ENCODE measurements at places on chromosomes 2 and 18.
A peak's percentile ranks its signal among the peaks of the same experiment; 100 is the strongest.

DNA sequence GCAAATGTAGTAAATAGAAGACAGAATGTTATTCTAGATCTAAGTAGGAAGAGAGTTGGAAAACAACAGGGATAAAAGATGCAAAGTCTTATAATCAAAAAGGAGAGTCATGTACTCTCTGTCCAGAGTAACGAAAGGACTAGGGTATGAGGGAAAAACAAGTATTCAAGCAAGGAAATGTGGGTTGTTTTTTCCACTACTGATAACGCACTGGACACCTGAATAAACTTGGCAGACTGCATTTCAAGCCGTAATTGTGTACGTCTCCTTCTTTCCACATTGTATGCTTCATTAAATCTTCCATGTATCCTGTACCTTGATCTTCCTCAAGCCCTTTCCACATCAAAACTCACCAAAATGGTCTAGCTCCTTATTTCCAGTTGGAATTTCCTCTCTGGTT lies 420.6 kb downstream of the ZEB2 start:
- DNase-seq = no peak

GRCh38 chr2:142599504-142599903 lies 278.0 kb upstream of the KYNU start:
- no peak for DNase-seq

DNA sequence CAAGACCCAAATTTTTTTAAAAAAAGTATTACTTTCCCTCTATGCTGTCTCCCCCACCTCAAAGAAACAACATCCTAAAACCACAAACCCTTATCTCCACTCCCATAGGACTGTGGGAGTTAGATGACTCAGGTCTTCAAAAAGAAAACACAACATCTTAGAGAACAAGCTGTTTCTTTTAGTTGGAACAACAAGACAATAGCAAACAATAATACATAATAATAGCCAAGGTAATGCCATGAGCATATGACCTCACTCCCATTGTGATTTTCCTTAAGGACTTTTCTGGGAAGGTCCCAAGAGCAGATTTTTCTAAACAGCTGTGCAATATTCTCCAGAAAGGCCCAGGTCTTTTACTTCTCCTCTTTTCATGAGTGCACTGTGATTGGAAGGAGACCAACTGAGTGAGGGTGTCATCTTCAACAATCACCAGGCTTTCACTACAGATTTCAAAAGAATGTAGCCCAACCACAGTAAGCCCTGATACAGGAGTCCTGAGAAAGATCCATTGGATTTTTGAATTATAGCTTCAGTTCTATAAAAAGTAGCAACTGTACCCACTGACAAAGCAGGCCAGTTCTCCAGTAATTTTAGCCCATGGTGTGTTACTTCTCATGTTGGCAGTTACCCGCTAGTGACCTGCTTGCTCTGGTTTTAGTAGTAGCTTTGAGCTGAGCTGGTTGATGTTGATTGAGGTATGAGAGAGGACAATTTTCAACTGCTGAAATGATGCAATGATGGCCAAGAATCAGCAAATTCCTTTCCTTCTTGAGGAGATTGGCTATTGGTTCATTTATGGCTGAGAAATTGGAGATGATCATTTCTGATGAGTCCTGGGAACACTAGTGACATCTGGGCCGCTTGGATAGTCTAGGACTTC lies 144.5 kb upstream of the TCF4 start:
- DNase-seq = peak; percentile 52

DNA sequence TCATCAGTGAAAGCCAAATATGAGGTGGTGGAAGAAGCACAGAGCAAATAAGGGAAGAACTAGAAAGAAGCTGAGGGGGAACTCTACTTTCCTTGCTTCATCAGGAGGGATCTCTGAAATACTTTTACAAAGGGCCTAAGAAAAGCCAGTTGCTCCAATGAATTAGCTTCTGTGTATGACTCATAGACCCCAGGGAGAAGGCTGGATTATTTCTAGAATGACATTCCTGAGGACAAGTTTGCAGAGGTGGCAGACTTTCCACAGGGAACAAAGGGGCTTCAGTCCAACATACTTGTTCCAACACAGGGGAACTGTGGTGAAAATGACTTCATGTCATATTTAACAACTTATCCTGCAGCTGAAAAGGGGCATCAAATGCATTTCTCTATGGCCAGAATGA lies 29.0 kb downstream of the DOK1 start:
- peak; percentile 81 for DNase-seq

- no peak for DNase-seq
Measured at GRCh38 chr2:44834656-44835055, 106.8 kb upstream of the SIX3 start.

DNA sequence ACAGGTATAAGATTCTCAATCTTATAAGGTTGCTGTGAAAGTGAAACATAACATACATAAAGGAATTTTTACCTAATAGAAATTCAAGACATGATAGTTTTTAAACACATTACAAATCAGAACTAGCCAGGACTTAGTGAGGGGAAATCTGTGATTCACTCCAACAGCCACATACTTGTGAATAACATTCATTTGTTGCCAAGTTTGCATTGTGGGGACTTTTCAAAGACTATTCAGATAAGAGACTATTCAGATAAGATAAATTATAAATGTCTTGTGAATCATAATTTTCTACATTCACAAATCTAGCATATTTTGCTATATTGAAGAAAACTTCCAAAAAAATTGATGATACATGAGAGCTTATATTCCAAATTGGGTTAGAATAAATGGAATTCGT lies 345.3 kb upstream of the CDH20 start:
- DNase-seq = peak; percentile 9

- DNase-seq = no peak
Measured at GRCh38 chr2:153864022-153864421, 7.7 kb upstream of the GALNT13 start.

DNA sequence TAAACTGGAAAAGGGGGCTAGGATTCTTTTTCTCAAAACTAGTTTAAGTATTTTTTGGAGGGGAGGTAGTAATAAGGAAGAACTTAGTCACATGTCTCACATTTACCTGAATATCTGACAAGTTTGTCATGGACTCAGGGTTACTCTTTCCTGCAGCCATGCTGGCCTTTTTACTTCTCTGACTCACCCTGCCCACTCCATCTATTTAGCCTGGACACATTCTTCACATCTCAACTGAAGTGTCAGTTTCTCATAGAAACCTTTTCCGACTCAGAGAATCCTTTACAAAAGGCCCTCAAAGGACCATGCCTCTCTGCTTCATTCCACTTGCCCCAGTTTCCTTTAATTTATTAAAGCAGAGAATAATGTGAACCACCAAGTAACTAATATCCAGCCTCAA lies 42.6 kb downstream of the SCN7A start:
- no peak for DNase-seq

DNA sequence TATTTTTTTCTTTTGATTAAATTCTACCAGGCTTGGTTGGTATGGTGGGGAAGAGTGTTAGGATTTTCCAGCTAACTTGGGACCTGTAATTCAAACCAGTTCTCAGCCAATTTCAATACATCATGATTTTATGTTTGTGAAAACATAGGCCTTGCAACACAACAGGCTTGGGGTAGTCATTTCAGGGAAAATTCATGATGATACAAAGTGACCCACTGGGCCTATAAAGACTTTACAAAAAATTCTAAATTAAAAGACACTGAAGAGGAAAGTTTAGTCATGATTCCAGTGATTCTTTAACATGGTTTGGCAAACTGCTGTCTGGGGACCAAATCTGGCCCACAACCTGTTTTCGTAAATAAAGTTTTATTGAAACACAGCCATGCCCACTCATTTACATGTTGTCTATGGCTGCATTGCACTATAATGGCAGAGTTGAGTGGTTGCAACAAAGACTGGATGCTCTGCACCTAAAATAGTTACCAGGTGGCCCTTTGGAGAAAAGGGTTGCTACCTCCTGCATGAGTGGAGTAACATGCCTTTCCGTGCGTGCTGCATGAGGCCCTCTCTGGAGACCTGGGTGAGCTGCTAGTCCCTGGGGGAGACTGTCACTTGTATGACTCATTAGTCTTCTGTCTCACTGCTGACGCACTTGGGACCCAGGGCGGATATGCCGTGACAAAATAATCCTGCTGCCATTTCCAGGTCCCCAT lies 73.6 kb downstream of the NPAS2 start:
- peak; percentile 49 for DNase-seq

GRCh38 chr2:179692043-179692442 lies 169.4 kb downstream of the ZNF385B start:
- DNase-seq = no peak

- DNase-seq = peak; percentile 89
Measured at GRCh38 chr2:191631754-191632153, 46.2 kb upstream of the NABP1 start.

GRCh38 chr2:144190908-144191605 lies 328.9 kb downstream of the ZEB2 start:
- DNase-seq = no peak

DNA sequence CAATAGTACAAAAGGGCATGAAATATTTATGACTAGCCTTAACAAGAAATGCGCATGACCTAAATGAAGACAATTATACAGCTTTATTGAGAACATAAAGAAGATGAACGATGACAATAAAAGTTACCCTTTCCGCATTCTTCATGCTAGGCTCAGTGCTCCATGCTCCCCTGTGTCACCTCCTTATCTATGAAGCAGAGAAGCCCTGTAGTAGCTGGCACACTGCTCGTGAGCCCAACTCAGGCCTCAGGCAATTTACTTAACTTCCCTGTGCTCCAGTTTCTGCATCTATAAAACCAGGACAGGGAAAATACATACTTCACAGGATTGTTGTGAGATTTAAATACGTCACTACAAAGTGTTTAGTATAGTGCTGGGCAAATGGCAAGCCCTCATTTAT lies 34.5 kb upstream of the NABP1 start:
- DNase-seq = no peak

DNA sequence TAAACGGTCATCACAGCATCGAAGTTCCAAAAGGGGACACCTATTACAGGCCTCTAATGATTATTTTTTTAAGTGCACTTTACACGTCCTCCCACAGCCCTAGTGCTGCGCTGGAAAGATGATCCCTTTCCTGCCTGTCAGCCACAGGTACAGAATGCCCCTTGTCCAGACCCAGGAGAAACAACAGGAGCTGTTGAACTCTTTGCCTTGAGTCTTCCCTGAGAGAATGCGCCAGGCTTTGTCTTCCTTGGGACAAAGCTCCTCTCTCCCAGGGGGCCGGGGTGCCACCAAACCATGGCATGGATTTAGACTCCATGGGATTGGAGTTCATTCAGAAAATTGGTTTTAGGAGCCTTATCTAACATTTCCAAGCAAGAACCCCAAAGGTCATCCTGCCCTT lies 319.0 kb upstream of the SOX11 start:
- DNase-seq = peak; percentile 18

GRCh38 chr2:196939371-196939770 lies 12.9 kb upstream of the PGAP1 start:
- DNase-seq = peak; percentile 74

- peak; percentile 37 for DNase-seq
Measured at GRCh38 chr2:71691747-71692441, 238.5 kb downstream of the DYSF start.

- DNase-seq = no peak
Measured at GRCh38 chr2:116879650-116880160, 934.8 kb upstream of the DDX18 start.

- no peak for DNase-seq
Measured at GRCh38 chr2:109563980-109564550, 49.7 kb downstream of the SEPTIN10 start.

DNA sequence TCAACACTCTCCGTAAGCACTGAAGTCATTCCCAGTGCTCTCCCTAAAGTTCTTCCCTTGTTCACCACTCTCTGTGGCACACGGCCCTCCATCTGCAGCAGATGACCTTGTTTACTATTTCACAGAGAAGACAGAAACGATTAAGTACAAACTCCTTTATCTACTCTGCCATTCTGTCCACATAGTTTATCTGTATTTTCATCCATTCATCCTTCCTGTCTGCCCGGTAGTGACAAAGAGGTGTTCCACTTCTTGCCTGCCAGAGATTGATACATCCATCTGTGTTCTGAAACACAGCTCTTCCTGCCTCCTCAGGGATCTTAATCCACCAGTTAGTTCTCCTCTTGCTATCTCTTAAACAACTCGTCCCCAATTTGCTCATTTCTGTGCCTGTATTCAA lies 77.9 kb upstream of the CD226 start:
- DNase-seq = no peak

GRCh38 chr18:31860488-31860887 lies 82.4 kb downstream of the TRAPPC8 start:
- DNase-seq = no peak

DNA sequence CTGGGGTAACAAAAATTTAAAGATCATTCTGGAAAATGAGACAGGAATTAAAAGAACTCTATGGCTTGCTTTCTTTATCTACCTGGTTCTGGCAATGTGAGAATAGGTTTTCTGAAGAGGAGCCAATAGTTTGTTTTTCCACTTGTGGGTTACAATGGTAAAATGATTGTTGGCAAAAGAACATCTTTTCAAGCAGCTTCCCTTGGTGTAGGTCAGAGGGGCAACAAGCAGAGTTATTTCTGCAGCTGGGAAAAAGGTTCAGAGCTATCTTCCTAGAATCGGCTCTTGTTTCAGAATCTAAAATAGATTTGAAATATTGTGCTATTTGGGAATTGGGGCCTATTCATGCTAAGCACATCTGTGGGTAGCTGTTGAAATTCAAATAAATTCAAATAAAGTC lies 11.5 kb upstream of the TSPYL6 start:
- DNase-seq = no peak
